Stimulated activated CD4-positive, alpha-beta T cell treated with anti-CD3 and anti-CD28 coated beads, TNF-alpha, amount 100 ng/mL, for 1 hour (primary cell): ENCODE measurements at places on chromosomes 1 and 21.

- DNase-seq = no peak
These were observed 1.4 kb downstream of the KTI12 start for GRCh38 chr1:52032124-52032784.

GRCh38 chr1:24463776-24464735 is 38.6 kb upstream of the RCAN3 start:
- no peak for DNase-seq

DNA sequence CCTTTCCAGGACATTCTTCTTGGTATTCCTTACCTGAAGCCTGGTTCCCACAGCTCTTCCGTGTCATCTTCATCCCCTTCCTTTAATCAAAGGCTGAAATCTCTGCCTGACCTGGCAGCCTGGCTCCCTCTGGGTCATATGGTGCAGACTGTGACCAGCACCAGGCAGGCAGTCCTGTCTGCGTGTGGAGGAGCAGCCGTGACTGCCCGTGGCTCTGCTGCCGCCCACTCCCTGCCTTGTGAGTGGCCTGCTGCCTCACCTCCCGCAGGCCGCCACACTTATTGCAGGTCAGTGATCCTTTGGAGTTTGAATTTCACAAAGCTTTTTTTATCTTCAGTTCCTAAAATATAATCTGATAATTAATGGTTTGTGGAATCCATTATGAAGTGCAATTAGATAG is 36.2 kb upstream of the EPHA8 start:
- no peak for DNase-seq

GRCh38 chr1:54465351-54465811 is 59.2 kb upstream of the SSBP3 start:
- no peak for DNase-seq

DNA sequence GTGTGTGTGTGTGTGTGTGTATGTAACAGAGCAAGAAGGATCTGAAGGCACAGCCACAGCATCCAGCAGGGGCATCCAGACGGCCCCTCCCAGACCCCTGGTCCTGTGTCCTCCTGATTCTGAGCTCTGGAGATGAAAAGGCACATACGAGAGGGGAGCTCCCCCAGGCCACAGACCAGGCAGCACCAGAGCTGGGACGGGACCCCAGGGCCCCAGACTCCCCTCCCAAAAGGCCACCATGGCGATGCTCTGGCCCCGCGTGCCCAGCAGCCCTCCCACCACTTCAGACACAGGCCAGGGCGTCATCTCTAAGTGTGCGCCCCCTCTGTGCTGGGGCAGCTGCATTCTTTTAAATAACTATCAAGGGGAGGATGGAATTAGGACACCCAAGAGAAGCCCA is 245.8 kb downstream of the MATN1 start:
- DNase-seq = no peak

- no peak for DNase-seq
These were observed 5.7 kb upstream of the CCT8 start for GRCh38 chr21:29078869-29079767.

- no peak for DNase-seq
These were observed 30.1 kb upstream of the PLD5 start for GRCh38 chr1:242554577-242554976.

GRCh38 chr1:40848530-40849189 is 13.5 kb downstream of the CITED4 start:
- no peak for DNase-seq

GRCh38 chr1:178486100-178487069 is 10.4 kb downstream of the CLEC20A start:
- DNase-seq = no peak

- DNase-seq = no peak
These were observed 366.9 kb downstream of the S1PR1 start for GRCh38 chr1:101603726-101604125.

GRCh38 chr1:39089931-39090521 is 63.9 kb downstream of the NDUFS5 start:
- DNase-seq = no peak

- no peak for DNase-seq
These were observed 43.0 kb downstream of the MACO1 start for GRCh38 chr1:25473653-25474225.

DNA sequence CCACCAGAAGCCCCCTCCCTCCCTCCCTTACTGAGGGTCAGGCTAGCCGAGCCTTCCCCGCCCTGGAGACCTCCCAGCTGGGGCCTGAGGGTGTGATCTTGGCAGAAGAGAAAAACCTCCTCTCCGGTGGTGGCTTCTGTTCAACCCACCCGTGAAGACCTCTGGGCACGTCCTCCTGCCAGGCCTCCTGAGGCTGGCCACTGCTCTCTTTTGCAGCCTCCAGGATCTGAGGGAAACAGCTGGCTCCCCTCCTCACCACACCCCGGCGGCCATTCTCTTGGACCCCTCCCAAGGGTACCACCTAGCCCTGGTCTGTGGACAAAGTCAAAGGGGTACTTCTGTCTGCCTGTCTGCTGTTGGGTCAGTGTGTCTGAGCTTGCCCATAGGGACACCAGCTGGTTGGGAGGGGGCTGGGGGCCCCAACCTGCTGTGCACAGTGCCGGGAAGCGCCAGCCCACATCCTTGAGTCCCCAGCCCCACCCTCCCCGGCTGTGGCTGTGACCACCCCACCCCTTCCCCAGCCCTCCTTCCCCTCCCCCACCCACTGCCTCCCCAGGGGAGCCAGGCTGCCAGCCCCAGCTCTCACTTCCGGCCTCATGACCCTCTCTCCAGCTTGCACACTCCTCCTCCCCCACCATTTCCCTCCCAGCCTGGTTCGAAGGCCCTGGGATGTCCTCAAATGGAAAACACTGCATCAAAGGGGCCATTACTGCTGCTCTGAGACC is 48.1 kb downstream of the AHDC1 start:
- DNase-seq = no peak
